ENCODE measurements at places on chromosomes 2 and 18.

DNA sequence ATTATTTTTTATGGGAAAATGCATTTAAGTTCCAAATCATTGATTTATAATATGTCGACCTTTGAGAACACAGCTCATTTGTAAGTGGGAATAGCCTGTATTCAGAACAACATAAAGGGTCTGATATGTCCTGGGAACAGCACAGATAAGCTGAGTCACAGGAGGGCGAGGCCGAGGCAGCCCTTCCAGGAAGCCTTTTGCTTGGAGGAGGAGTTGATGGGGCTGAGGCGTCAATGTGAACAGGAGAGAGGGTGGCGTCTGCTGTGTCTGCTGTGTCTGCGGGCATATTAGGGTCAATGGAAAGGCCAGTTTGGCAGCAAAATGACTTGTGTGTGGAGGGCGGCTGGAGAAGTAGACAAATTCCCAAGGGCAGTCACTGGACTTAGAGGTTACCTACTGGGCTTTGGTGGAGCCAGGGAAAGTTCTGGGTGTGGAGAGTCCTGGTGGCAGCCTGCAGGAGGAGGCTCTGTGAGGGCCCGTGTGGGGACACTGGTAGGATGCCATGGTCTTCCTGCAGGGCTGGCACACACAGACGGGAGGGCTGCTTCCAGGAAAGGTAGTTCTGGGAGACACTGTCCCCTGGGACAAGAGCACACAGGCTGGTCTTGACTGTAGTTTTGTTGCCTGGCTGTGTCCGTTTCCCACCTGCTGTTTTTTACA, 128.1 kb downstream of the GLI2 start:
- DNase-seq = no peak

- DNase-seq = no peak
Observed at GRCh38 chr2:233247744-233248143, 3.7 kb upstream of the ATG16L1 start.

DNA sequence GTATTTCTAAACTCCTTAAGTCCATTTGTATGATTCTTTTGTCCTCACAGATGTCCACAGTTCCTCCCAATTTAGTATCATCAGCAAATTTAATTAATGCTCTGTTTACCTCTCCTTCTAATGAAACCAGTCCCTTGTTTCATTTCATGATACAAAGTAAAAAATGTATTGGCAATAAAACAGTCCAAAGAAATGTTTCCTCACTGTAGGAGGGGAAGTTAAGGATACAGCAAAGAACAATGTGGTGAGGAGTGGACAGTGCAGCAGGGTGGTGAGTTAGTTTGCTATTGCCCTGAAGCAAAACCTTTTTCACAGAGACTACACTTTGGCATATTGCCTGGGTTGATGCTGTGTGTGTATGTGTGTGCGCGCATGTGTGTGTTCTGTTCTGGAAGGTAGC, 401.5 kb downstream of the ARHGAP15 start:
- DNase-seq = no peak

GRCh38 chr18:58097121-58097906, 53.3 kb downstream of the NEDD4L start:
- DNase-seq = no peak

DNA sequence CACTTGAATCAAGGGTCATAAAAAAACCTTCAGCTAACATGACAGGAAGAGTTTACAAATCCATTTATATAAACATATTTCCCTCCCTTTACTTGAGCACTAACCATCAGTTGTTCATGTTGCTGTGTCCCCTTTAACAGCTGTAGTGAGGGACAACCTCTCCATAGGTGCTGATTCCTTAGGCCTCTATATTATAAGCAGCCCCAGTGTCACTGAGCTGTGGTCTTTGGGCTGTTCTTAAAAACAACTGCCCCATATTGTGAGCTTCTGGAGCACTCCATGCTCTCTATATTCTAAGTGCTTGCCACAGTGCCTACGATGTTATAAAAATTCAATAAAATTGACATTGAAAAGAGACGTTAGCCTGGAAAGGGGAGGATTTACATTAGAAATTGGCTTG, 175.3 kb downstream of the ZNF385B start:
- no peak for DNase-seq

GRCh38 chr2:157271590-157272203, 14.2 kb downstream of the GALNT5 start:
- DNase-seq = no peak

DNA sequence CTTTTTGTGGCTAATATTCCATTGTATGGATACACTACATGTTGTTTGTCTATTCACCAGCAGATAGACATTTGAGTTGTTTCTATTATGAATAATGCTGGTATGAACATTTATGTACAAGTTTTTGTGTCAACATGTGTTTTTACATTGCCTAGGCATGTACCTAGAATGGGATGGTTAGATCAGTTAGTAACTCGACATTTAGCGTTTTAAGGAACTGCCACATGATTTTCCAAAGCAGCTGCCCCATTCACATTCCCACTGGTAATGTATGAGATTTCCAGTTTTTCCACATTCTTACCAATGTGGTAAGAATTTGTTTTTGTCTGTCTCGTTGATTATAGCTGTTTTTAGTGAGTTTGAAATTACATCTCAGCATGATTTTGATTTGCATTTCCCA, 112.8 kb downstream of the FHOD3 start:
- DNase-seq = no peak

- DNase-seq = peak; percentile 93
Observed at GRCh38 chr2:162458240-162458639, 114.3 kb downstream of the GCA start.

DNA sequence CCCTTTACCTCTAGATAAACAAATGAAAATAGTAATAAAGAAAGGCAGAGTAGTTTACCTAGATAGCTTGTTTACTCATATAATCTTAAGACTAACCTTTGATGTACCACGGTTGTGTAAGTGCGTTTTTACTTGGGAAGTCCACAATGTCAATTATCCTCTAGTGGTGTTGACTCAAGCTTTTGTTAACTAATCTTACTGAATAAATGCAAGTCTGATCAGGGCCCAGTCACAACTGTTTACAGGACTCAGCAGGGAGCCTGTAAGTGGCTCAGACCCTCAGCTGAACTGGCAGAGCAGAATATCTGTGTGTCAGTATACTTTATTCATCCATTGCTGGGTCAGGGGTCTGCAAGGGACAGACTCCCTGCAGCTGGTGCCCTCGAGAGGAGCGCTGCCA, 98.1 kb upstream of the ACAA2 start:
- peak; percentile 17 for DNase-seq

GRCh38 chr2:186713691-186714090, 19.8 kb downstream of the FAM171B start:
- no peak for DNase-seq

- no peak for DNase-seq
Observed at GRCh38 chr2:185668710-185669109, 69.9 kb upstream of the FSIP2 start.

GRCh38 chr2:223093436-223094241, 41.6 kb downstream of the KCNE4 start:
- peak; percentile 63 for DNase-seq

- DNase-seq = no peak
Observed at GRCh38 chr2:158473719-158474392, 17.1 kb downstream of the PKP4 start.

- no peak for DNase-seq
Observed at GRCh38 chr18:67582488-67582887, 66.0 kb upstream of the DSEL start.

DNA sequence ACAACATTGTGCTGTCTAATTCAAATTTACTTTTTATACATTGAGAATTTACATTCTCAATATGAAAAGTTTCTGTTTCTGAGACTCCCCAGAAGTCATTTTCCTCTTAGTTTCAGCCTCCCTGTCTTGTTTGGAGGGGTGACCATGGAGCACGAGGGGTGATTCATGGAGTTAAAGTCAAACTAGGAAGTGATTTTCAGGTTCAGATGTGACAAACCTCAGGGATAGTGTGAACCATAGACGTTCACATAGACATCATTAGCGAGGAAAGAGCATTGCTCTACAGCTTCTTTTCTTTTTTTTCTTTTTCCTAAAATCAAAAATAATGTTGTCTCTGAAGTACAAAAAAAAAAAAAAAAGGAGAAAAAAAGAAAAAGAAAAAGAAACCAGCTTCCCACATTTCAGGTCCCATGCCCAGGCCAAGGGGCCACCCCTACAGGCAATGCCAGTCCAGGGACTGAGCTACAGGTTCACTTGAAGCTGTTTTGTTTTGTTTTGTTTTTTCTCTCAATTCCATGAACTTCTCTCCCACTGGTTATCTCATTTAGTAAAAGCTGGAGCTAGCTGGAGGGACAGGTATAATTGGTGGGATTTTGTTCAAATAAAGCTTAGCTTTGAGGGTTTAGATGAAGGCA, 18.1 kb upstream of the LCLAT1 start:
- no peak for DNase-seq

All from NCI-H2171 treated with DMSO at 0.1 percent for 48 hours (cell line).